Right atrium auricular region (tissue), 2 donors: ENCODE measurements at places on chromosomes 4 and X. TPM values are rescaled to one million over a fixed set of nuclear protein-coding genes. Genes with fewer than 3 reads are reported as not detected.

GRCh38 chr4:42555828-42556227, 101.1 kb downstream of the ATP8A1 start:
- DNase-seq = no peak

DNA sequence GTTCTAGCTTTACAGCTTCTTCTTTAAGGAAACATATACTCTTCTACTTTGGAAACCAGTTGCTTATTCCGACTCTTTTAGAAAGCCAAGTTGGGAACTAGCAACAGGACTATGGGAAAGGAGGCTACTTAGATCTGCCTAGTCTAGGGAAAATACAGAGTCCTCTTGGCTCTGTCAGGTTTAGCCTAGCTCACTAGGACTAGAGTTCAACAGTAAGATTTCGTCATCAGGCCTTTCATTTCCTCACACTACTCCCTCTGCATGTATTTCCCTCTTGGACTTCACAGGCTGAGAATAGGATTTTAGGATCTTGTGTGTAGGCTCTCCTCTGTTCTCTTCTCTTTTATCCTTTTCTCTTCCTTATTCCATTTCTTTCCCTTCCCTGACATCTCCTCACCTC, 409.8 kb downstream of the AR start:
- no peak for DNase-seq

The TEX13D gene
- total RNA-seq = not detected

The IL21 gene
- not detected for total RNA-seq
